Activated CD4-positive, alpha-beta T cell treated with anti-CD3 and anti-CD28 coated beads, Interleukin-2, amount 50 U/mL, for 4 hours (primary cell): ENCODE measurements at places on chromosomes 6 and 20.
A peak's percentile ranks its signal among the peaks of the same experiment; 100 is the strongest.

DNA sequence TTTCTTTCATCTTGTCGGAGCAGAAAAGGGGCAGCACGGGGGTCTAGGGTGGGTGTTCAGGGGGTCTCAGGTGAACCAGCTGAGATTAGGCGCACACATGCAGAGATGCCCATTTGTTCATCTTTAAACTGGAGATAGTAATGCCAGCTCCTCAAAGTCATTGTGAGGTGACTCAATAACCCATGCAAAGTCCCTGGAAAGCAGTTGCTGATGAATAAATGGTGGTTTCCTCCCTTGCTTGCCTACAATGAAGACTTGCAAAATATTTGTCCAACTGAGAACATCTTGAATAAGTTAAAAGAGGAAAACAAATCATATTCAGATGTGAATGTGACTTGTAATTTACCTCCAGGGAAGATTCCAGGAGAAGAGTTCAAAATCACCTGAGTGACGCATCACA is 206.9 kb downstream of the LY86 start:
- DNase-seq, result no peak

GRCh38 chr6:157079771-157080170 is 243.5 kb downstream of the TMEM242 start:
- no peak for DNase-seq

DNA sequence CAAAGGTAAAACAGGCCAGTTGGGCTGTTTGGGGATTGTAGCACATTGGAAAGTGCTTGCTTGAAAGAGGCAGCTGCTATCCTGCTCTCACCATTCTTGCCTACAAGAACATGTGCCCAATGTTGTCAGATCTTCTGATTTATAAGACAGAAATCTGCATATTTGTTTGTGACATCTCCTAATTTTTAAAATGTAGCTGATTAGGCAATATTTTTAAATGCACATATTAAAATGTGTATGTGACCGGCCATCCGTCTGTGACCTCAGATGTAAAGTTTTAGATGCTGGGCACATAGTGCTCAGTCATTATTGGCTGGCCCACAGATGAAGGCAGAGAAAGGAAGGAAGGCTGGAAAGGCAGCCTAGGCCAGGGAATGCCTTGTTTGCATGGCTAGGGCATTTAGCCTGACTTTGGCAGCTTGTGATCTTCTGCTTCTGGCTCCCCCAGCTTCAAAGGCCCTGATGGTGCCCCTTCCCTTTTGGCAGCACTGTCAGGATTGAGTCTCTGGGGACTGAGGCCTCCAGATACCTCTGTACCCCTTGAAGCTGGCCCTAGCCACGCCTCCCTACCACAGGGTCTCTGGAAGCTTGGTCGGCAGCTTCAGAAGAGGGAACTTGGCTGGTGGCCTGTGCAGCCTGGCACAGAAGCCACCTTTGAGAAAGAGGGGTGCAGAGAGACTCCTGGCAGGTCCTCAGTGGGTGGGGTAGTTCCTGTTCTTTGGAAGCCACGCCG is 6.4 kb downstream of the SNPH start:
- DNase-seq, result no peak

GRCh38 chr20:48492015-48492714 is 335.6 kb downstream of the PREX1 start:
- DNase-seq, result no peak

DNA sequence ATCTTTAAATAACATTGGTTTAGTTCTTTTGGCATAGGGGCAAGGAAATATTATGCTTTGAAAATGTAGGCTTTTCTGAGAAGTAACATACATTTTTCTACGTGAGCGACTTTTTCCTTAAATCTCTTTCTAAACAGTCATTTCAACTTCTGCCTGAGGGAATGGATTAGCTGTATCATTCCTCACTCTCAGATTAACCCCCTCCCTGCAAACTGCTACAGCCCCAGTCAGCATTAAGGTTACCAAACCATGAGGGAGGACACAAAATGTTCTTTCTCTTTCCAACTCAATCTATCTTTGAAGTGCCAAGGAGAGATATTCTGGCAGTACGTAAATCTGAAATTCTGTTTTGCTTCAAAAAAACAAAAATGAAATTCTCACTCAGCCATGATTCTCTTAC is 231.3 kb upstream of the FLRT3 start:
- DNase-seq, result no peak

GRCh38 chr6:44072959-44073611 is 54.2 kb downstream of the MRPL14 start:
- peak; percentile 62 for DNase-seq

GRCh38 chr6:41791305-41791704 is 3.8 kb downstream of the TOMM6 start:
- no peak for DNase-seq

- peak; percentile 7 for DNase-seq
Observed at GRCh38 chr6:144468709-144469108, 183.6 kb downstream of the UTRN start.

DNA sequence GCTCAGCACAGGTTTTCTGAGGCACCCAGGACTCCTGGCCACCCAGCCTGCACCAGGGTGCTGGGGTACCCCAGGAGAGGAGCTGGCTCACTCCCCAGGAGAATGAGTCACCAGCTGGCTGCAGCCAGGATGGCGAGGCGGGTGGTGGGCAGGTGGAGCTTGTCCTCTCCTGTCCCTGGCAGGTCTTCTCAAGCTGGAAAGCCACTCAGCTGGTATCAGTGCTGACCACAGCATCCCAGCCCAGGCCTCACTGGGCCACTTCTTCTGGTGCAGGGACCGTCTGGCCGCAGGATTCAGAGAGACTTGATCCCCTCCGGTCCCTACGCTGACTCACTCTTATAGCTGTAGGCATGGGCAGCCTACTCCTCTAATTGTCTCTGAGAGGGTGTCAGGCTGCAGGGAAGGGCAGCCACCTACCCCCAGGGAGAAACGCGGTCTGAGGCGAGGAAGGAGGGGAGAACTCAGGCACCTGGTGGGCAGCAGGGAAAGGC is 22.2 kb downstream of the TFEB start:
- no peak for DNase-seq

GRCh38 chr6:87396595-87397392 is 11.0 kb upstream of the CFAP206 start:
- no peak for DNase-seq

- peak; percentile 1 for DNase-seq
Observed at GRCh38 chr20:10090588-10091166, 55.9 kb downstream of the ANKEF1 start.

DNA sequence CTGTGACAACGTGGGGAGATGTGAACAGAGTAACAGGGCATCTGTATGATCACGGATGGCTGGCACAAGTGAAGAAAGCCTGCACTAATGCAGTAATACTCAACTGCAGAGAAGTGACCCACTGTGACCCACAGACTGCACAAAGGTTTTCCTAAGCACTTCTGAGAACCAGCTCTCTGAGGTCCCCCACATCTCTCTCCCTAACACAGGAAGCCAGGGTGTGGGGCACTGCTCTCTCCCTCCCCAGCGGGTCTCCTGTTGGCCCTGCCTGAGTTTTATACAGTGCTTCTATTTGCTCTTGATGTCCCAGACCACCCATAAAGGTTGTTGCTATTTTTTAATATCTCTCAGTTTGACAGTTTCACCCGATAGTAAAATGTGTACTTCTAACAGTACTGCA is 11.3 kb downstream of the APMAP start:
- no peak for DNase-seq

DNA sequence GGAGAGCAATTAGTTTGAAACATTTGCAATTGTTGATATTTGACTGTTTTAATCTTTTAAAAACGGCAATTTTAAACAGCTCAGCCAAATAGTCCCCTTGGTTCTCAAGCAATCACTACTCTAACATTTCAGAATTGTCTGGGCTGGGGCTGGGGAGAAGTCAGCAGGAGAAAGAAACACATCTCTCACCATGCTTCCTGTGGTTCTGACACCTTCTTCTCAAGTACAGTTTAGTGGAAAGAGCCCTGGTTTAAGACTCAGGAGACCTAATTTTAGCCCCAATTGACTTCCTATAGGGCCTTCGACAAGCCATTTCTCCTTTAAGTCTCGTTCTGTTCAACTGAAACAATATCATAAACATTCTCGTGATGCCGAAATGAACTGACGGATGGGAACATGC is 168.4 kb upstream of the CDYL start:
- DNase-seq, result no peak

- DNase-seq, result no peak
Observed at GRCh38 chr20:57400821-57401564, 9.8 kb downstream of the RBM38 start.

DNA sequence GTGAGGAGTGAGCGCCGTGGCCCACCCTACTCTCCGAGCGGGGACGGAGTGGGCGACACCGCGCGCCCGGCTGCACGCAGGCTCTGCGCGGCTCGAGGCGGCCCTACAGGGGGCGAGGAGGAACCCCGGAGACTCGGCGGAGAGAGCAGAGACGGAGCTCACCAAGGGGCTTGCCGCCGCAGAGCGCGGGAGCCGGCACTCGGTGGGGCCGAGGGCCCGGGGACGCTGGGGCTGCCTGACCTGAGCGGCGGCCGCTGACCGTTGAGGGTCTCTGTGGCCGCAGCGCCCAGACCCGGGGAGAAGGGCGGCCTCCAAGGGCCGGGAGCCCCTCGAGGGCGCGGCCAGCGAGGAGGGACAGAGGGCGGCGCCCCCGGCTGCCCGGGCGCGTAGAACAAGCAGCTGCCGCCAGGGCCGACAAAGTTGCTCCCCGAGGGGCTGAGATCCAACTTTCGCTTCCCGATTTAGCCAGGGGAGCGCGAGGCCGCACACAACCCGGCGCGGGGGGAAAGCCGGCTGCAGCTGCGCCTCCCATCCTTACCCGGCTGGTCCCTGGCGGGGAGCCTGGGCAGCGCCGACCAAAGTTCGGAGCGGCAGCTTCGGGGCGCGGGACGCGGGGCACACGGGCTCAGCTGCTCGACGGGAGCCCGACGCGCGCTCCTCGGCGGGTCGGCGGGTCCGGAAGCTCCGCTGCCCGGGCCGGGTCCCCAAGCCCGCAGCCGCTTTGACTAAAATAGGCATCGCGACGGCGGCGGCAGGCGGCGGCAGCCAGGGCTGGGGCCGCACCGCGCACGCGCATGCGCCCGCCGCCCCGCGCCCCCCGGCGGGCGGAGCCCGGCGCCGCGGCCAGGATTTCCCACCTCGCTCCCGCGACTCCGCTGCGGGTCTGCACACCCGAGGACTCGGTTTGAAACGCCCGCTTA is 43.1 kb downstream of the POPDC3 start:
- DNase-seq, result no peak

DNA sequence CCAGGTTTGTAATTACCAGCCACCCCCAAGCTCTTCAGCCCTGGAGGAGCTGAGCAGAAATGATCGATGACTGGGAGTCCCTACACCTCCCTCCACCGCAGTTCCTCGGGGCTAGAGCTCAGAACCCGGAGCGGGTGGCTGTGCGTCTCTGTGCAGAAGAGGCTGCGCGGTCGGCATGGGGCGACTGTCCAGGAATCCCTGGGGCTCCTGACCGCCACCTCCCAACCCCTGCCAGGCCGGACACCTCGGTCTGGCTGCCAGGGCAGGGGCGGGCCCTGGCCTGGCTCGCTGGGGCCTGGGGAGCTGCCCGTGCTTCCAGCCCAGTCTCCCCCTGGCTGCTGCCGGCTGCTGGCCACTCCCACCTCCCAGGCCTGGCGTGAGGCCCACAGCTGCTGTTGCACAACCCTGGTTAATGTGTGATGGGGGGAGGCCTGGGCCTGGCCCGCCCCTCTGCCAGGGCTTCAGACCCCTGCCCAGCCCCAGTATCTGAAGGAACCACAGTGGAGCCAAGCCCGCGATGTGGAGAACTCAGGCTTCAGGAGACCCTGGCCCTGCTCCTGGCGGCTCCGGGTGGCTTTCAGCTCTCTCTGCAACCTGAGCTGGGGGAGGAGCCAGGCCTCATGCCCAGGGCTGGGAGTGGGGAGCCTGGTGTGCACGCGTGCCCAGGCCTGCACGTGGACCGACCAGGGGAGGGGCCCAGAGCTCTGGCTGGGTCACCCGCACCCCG is 1.2 kb downstream of the SLC2A4RG start:
- DNase-seq, result no peak

GRCh38 chr20:45959956-45960630 is 11.9 kb downstream of the ZNF335 start:
- no peak for DNase-seq

DNA sequence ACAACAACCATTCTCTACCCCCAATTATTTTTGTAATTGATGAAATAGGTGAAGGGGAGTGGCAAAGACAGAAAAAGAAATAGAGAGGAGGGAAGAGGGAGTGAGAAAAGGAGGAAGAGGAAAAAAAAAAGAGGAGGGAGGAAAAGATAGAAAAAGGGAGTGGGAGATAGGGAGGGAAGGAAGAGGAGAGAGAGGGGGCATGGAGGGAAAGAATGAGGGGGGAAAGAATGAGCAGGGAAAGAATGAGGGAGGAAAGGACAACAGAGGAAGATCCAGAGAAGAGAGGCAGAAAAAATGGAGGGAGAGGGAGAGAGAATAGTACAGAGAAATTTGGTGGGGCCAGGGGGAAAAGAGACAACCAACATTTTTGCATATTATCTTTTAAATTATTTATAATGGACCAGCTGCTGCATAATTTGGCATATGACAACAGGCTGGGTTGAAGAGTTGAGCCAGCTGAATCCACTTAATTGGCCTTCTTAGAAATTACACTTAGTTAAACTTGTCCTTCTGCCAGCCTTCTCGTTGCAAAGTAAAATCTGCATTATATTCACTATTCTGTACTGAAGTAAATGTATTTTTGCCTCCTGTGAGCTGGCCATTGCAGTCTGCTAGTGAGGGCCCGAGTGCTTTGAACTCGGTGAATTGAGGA is 101.0 kb downstream of the ARHGAP18 start:
- no peak for DNase-seq

DNA sequence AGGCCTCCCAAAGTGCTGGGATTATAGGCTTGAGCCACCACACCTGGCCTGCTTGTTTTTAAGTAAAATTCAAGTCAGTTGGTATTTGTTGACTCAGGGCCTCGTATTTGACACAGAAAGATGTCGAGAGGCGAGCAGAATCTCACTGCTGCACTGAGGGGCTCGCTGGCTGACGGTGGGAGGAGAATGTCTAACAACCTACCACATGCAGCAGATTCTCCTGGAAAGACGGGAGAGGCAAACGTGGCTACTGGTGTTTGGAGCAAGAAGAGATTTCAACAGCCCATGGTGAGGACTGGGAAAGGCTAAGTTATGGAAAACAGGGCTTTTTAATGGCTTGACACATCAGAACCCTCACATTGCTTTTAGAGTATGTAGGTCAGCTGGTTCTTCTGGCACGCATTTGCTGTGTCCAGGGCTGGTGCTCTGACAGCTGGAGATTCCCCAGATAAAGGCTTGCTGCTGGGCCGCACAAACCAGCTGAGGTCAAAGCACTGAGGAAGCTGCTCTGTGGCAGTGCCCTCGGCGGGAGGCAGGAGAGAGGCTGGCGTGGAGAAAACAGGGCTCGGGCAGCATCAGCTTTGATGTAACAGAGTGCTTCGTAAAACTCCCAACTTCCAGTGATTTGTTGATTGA is 84.2 kb upstream of the FRMD1 start:
- DNase-seq, result no peak

- DNase-seq, result no peak
Observed at GRCh38 chr6:122289762-122290539, 109.5 kb upstream of the HSF2 start.

- no peak for DNase-seq
Observed at GRCh38 chr6:164917211-164917610, 392.2 kb downstream of the C6orf118 start.

DNA sequence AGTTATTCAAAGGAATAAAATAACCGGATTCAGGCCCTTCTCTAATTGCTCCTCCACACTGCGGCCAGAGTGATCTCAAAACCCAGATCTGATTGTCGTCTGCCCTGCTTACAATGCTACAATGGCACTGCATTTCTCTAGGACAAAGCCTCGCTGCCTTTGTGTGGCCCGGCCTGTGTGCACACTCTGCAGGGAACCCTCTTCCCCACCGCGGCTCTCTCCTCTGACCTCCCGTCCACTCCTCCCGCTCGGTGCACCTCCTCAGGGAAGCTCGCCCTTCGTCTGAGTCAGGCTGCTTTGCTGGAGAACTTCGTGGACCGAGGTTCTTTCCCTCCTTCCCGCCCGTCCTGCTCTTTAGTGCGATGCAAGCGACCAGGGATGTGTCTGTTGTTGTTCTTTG is 101.6 kb upstream of the SNX9 start:
- DNase-seq, result no peak
